ENCODE measurements at places on chromosomes 4 and X.

- no peak for DNase-seq
These were observed 78.8 kb downstream of the CBR4 start for GRCh38 chr4:168931215-168931650.

DNA sequence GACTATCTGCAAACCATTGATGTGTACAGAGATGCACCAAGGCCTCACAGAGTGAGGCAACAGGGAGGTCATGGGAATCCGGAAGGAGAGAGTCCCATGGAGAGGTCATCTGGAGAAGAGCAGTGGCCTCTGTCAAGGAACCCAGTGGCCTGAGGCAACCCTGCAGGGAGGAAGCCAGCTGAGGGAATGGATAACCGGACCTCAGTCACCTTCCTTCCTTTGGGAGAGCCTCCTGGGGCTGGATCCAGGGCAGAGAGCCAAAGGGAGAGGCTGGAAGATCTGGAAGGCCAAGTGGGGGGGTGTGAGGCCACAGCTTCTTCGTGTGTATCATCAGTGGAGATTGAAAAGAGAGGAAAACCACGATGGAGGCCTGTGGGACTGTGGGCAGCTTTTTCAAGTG lies 24.3 kb upstream of the CD38 start:
- no peak for DNase-seq

GRCh38 chrX:101655534-101655933 lies 4.1 kb downstream of the ARMCX2 start:
- DNase-seq: no peak

DNA sequence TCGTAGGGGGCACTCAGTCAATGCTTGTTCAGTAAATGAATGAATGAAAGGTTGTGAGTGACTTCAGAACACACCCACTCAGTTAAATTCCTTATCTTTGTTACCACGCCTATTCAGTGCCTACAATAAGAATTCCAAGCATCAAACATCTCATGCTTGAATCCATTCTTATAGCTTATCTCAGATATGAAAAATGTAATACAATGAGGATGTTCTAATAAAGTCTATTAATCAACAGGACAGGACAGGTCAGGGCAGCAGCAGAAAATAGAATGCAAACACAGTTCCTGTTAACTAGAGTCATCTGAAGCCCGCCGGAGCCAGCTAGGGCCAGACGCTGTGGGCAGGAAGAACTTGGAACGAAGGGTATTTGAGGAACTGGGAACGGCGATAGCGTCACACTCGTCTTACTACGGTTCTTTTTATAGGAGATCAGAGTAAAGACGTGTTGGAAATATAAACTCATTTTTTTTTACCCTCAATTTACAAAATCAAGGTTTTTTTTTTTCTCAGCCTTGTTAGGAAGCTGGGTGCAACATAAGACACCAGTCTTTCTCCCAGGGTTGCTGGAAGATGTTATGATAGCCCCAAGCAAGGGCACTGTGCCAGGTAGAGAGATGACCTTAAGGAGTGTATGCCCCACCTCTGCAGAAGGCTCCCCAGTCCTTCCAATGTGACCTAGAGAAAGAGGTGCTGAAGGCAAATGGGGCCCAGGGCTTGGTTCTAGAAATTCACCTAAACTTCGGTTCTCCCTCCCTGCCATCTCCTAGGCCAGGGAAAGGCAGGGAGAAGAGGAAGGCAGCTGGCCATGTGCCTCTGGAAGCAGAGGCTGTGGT lies 48.3 kb downstream of the SEL1L3 start:
- no peak for DNase-seq

DNA sequence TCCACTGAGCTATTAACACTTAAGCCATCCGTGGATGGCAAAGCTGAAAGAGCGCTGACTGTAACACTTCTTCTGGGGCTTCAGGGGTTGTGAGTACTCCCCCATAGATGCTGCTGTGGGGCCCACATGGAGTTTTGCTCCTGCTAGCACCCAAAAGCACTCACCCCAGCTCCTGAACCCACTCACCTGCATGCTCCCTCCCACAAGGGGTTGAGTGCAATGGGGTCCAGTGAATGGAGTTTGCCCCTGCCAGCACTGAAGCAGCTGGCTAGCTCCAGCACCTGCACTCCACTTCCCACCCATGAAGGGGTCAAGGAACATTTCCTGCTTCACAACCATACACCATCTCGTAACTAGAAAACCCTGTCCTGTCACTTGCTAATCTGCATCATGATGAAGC lies 78.9 kb downstream of the IL21 start:
- no peak for DNase-seq

Data from activated naive CD4-positive, alpha-beta T cell treated with anti-CD3 and anti-CD28 coated beads, Interleukin-2, amount 10 ng/mL, durations not matched to agents 7 days and 5 days (primary cell).